ENCODE measurements at places on chromosomes 4 and X.

- DNase-seq = no peak
Measured at GRCh38 chr4:6969826-6970800, 60.5 kb downstream of the TBC1D14 start.

- DNase-seq = no peak
Measured at GRCh38 chrX:43643662-43644061, 12.4 kb upstream of the MAOA start.

GRCh38 chr4:157358439-157358838, 137.9 kb downstream of the GRIA2 start:
- DNase-seq = no peak

DNA sequence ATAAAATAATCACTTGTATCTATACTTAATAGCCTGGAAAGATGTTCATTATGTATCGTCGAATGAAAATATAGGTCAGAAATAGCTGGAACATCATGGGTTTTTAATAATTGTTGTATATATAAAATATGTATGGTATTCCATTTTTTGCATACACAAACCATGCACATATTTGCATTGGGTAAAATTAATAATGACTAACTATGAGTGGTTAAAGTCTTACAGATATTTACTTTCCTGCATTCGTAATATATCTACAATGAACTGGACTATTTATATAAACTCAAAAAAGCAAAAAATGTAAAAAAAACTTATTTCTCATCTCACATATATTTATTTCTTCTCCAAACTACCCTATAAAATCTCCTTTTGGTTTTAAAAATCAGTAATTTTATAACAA, 46.0 kb downstream of the CYLC1 start:
- no peak for DNase-seq

- DNase-seq = no peak
Measured at GRCh38 chr4:33518856-33519255, 2725.5 kb downstream of the ARAP2 start.

DNA sequence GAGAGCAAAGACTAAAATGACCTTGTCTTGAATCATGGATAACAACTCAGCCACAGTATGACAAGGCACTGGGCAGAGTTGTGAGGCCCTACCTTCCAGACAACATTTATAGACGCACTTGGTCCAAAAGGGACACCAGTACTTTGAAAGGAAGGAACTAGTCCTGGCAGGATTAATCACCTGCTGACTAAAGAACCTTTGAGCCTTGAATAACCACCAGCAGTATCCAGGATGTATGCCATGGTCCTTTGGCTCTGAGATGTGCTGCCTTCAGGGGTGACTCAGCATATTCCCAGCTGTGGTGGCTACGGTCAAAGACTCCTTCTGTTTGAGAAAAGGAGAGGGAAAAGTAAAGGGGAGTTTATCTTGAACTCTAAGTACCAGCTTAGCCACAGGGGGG, 118.1 kb upstream of the PRR32 start:
- DNase-seq = no peak

DNA sequence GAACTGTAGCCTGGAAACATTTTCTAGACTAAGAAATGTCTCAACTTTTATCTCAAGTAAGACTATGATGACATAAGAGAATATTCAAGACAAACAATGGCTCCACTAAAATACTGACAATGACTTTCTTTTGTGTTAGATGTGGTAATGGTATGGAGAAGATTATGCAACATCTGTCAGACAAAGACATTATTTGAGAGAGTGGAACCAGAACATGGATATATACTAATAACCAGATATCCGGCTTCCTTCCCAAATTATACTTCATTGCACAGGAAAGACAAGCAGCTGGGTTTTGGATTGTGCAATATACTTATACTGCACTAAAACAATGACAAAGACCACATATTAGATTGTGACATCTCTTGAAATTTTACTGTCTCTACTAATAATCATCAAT, 290.8 kb upstream of the GIMD1 start:
- no peak for DNase-seq

- DNase-seq = no peak
Measured at GRCh38 chr4:108729731-108730130, 33.1 kb downstream of the ETNPPL start.

- DNase-seq = no peak
Measured at GRCh38 chr4:101782546-101782945, 8.0 kb upstream of the BANK1 start.

DNA sequence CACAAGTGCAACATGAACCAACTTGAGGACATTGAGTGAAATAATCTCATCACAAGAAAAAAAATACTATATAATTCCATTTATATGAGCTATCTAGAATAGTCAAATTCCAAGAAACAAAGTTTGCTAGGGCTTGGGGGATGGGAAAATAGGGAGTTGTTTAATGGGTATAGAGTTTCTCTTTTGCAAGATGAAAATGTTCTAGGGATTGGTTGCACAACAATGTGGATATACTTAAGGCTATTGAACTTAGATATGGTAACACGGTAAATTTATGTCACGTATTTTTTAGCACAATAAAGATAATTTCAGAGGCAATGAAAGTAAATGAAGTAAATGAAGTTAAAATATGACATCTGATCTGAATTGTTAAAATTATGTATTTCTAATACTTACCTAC, 7.9 kb downstream of the MFSD8 start:
- no peak for DNase-seq

DNA sequence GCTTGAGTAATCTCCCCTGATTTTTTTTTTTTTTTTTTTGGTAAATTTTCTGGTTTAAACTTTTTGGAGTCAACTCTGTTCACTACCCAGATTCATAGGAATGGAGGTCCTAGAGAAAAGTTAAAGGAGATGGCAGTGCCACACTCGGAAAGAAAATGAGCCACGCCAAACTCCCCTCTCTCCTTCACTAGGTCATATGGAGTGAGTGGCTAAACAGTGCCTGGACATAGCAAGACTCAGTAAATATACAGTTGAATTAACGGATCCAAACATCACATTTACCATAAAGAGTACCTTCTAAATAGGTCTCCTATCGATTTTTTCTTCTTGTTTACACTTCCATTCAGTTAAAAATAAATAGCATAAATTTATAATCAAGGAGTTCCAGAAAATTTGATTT, 13.6 kb upstream of the AMTN start:
- DNase-seq = no peak

GRCh38 chr4:89279385-89279784, 28.2 kb downstream of the GPRIN3 start:
- no peak for DNase-seq

GRCh38 chrX:37785569-37785968, 5.7 kb downstream of the CYBB start:
- DNase-seq = peak; percentile 4

- peak; percentile 61 for DNase-seq
Measured at GRCh38 chrX:120769576-120770341, 105.9 kb downstream of the CT47B1 start.

DNA sequence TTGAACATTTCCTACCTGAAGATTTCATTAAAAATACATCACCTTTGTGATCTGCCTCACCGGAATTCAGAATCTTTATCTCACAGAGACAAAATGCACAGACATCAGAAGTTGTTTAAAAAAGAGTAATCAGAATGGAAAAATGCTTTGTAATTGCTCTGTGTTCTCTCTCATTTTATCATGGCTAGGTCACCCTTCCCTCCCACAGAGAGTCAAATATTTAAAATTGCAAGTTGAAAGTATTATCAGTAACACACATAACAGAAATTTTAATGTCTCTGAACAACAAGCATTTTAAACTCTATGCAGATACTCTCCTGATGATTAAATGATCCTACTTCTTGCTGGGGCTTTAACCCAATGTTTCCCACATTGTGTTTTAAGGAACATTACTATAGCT, 362.0 kb downstream of the CBLL2 start:
- no peak for DNase-seq

DNA sequence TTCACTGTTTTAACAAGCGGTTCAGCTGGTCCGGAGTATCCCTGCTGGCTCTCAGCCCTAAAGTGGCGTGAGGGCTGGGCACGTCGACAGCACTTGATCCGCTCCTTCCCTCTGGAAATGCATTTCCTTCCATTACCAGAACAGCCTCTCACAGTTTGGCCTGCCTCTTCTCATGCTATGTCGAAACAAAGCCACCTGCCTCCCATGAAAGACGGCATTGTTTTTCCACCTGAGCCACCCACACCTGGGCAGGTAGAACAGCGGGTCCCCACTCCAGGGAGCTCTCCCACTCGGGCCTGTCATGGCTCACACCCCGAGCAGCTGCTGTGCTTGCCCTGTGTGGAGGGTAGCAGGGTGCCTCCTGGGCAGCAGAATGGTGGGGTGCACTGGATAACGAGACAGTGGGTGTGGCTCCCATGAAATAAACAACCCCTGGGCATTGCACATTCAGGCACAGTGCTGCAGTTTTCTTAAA, 86.2 kb downstream of the FHDC1 start:
- no peak for DNase-seq

GRCh38 chrX:39758791-39759525, 338.8 kb downstream of the BCOR start:
- DNase-seq = no peak

DNA sequence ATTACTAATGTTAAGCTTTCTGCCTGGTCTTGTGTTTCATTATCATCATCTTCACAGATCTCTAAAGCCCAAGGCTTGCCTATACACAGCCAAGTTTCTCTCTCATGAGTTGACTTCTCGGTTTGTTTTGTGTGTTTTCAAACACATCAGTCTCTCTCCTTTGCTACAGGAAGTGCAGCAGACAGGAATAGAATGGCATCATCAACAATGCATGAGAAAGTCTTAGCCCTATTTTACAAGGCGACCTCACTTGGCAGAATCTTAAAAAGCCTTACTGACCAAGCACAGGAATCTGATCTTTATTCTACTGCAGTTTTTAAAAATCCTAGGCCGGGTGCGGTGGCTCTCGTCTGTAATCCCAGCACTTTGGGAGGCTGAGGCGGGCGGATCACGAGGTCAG, 36.8 kb downstream of the CC2D2A start:
- peak; percentile 5 for DNase-seq

GRCh38 chr4:115259642-115260041, 146.2 kb upstream of the NDST4 start:
- no peak for DNase-seq

DNA sequence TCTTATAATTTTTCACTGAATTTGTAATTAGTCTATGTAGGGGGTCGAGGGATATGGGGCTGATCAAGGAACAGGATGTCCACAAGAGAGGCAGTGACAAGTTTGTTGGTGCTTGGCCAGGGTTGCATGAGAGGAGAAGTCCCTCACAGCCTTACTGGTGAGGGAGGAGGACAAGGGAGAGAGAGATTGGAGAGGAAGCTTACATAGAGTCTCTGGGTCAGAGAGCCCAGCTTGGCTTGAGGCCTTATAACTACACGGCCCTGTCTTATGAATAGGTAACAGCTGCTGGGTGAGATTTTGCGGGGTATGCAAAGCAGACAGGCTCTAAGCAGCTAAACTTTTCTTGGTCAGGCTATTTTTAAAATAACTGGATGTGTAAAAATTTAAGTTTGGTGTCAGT, 37.9 kb upstream of the OTUD4 start:
- DNase-seq = no peak

- peak; percentile 12 for DNase-seq
Measured at GRCh38 chr4:112908511-112908910, 140.9 kb upstream of the ANK2 start.

GRCh38 chr4:23890369-23891063, 669 bp upstream of the PPARGC1A start:
- no peak for DNase-seq

DNA sequence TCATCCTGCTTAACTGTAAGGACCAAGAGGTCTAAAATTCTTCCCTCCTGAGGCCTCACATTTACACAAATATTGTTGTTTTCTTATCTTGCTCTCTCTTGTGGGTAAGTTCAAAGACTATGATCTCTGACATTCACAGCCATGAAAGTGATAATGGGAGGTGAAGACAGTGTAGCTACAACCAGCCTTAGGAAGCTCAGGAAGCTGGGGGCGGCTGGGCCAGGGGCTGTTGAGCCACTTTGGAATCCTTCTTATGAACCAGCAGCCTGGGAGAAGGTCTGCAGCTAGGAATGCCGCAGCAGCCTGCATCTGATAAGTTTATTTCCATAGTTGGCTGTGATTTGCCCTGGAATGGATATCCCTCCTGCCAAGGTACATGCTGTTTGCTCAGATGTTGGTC, 316.2 kb downstream of the STIM2 start:
- no peak for DNase-seq

GRCh38 chrX:627510-627981, 3.0 kb upstream of the SHOX start:
- DNase-seq = no peak

- DNase-seq = no peak
Measured at GRCh38 chr4:103010804-103011203, 8.7 kb downstream of the SLC9B1 start.

GRCh38 chr4:119725688-119726330, 97.2 kb upstream of the PDE5A start:
- no peak for DNase-seq

GRCh38 chrX:15939737-15940136, 85.1 kb upstream of the AP1S2 start:
- DNase-seq = no peak

- no peak for DNase-seq
Measured at GRCh38 chrX:953879-954482, 258.5 kb downstream of the CRLF2 start.

- no peak for DNase-seq
Measured at GRCh38 chr4:16818005-16818404, 80.4 kb downstream of the LDB2 start.

- DNase-seq = no peak
Measured at GRCh38 chrX:122004127-122004526, 956.7 kb downstream of the GLUD2 start.

- peak; percentile 77 for DNase-seq
Measured at GRCh38 chrX:101682723-101683122, 23.1 kb upstream of the ARMCX2 start.

GRCh38 chr4:24007860-24008261, 118.0 kb upstream of the PPARGC1A start:
- no peak for DNase-seq

DNA sequence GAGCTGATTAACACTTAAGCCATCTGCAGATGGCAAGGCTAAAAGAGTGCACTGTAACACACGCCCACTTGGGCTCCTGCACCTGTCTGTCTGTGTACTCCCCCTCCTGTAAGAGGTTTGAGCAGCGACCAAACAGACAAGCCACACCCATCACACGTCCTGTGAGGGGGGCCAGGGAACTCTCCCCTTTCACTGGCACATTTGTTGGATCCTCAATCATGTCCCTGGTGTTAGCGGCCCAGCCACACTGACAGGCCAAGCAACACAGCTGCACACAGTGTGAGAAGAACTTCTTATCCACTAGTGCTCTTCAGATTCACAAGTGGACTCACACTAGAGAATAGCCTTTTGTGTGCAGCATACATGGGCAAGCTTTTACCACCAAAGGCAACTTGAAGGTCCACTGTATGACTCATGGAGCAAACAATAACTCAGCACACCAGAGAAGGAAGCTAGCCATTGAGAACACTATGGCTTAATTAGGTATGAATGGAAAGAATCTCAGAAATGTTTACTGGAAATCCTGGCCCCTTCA, 29.1 kb upstream of the UTP14A start:
- peak; percentile 20 for DNase-seq

Data from Daoy (cell line).